Heart left ventricle (tissue), 16 donors: ENCODE measurements at places on chromosomes 13 and 19. TPM values are rescaled to one million over a fixed set of nuclear protein-coding genes. Genes with fewer than 3 reads are reported as not detected.

The SHISA2 gene
- total RNA-seq = 0.09 TPM

The CYP2S1 gene
- 0.25 TPM for total RNA-seq

DNA sequence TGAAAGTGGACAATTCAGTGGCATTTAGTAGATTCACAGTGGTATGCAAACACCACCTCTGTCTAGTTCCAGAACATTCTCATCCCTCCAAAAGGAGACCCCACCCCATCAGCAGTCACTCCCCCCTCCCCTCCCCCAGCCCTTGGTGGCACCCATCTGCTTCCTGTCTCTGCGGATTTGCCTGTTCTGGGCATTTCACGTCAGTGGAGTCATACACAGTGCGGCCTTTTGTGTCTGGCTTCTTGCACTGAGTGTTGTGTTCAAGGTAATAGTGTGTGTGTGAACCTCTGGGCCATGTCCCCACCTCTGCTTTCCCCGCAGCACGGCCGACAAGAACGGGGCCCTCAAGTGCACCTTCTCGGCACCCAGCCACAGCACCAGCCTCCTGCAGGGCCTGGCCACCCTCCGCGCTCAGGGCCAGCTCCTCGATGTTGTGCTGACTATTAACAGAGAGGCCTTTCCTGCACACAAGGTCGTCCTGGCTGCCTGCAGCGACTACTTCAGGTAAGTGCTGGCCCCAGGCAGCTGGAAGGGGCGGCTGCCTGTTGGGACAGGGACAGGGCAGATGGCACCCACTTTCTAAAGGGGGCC lies 19.4 kb upstream of the CRTC1 start:
- DNase-seq = no peak

- no peak for DNase-seq
Observed at GRCh38 chr13:102273111-102273510, 128.7 kb downstream of the FGF14 start.

GRCh38 chr19:1843646-1844394 lies 4.5 kb downstream of the REXO1 start:
- DNase-seq = no peak

- no peak for DNase-seq
Observed at GRCh38 chr19:54325194-54325621, 12.2 kb upstream of the LILRA5 start.

DNA sequence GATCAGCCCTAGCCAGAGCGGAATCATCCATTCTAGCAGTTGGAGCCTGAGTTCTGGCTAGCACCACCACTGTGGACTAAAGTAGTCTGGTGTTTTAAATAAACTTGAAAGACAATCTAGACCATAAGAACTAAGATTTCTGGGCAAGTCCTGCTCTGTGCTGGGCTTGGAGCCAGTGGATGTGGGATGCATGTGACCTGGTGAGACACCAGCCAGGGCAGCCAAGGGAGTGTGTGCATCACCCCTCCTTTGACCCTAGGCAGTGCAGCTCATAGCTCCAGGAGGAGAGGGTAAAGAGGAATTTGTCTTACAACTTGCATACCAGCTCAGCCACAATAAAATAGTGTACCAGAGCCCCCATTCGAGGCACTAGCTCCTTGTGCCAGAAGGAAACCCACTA lies 21.0 kb downstream of the ITGBL1 start:
- no peak for DNase-seq
